ENCODE measurements at places on chromosomes 2 and 18.

GRCh38 chr2:236711440-236711839, 141.8 kb downstream of the ACKR3 start:
- DNase-seq: peak; percentile 70

DNA sequence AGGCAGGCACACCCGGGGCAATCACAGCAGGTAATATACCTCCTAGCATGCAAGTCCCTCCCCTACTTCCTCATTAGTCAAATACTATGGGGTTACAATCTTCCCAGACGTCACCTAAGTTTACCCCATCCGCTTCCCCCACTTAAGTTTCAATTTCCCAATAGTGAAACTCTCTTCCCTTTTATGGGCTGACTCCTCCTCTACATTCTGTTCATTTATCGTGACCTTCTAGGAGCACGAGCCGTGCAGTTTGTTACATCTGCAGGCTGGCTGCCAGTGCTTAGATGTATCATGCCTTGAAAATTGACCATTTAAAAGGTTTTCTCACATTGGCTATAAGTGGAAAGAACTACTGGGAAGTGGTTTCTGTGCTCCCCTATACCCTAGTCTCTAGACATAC, 1357.8 kb upstream of the CRIM1 start:
- no peak for DNase-seq

GRCh38 chr18:47174545-47175116, 1.5 kb downstream of the IER3IP1 start:
- DNase-seq: no peak

- no peak for DNase-seq
Measured at GRCh38 chr18:12703664-12704063, 822 bp downstream of the PSMG2 start.

DNA sequence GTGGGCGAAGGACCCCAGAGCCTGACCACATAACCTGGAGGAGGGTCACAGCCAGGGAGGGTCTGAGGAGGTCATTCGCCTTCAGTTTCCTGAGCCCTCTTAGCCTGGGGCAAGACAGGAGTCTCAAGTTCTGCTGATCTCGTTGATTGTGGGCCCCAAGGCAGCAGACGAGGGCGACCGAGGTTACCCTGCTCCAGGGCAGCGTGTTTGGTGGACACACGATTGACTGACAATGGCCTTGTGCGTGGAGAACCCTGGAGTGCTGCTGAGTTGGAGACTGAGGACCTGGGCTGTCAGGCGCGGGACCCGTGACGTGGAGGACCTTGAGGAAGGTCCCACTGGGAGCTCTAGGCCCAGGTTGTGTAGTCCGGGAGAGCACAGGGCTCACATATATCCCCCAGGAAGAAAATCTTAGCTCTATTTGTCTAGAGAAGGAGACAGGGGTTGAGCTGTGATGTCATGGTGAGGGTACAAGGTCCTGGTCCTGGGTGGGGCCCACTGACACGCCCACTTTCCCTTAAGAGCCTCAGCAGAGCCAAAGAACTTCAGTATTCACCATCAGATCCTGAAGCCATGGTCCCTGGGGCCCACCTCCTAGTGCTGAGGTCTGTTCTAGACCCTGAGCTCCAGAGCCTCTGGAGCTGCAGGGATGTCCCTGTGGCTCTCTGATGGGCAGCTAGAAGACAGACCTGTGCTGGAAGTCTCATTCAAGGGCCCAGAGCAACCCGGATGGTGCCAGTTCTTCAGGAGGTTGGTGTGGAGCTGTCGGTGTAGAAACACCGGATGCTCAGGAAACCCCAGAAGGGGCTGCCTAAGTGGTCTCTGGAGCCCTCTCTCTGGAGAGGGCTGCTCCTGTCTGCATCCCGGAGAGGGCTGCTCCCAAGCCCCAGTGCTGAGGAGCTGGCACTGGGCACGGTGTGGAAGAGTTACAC, 53.1 kb downstream of the DYSF start:
- DNase-seq: no peak

GRCh38 chr2:72147303-72147971, at the start of gene CYP26B1:
Gene CYP26B1 (minus strand): TSS chr2:72147862. CDS start chr2:72147834, 28 bp downstream.
- DNase-seq: no peak

DNA sequence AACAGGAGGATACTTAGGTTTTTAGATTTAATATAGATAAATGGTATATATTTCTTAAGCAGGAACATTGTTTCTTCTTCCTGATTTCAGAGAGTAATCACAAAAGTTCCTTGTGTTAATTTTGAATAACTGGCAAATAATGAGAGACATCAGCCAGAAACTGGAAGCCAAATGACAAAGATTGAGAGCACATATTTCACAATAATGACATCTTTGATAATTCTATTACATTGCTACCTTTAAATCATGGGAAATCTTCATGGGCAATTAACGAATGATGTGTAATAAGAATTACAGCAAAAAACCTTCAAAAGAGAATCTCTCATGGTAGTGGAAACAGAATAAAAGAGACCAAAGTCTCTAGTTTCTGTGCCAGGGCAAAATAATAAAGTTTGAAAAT, 215.1 kb downstream of the NUP35 start:
- no peak for DNase-seq

DNA sequence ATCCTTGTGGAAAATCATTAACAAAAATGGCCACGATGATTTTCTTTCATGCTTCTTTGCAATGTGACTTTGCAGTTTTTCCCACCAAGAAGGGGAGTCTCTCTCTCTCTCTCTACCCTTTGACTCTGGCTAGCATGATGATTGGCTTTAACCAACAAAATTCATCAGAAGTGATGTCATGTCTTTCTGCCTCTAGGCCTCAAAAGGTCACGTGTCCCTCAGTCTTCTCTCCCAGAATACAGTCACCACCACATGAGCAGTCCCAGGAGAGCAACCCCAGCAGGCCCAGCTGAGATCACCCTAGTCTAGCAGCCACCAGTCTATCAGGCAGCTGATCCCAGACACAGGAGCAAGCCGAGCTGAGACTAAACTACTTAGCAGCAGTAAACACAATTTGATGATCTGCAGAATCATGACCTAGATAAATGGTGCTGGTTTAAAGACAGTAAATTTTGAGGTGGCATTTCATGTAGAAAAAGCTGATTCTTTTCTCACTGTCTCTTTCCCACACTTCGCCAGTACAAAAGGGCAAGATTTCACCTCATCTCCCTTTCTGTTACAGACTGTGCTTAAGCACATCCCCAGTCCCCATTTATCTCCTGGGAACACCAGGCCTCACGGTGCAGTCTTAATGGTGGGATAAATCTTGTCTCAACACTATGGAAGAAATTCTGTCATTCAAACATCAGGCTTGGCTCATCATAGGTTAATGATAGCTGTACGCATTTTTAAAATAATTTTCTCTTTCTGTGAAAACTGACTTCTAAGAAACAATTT, 132.7 kb downstream of the SCG2 start:
- peak; percentile 97 for DNase-seq

DNA sequence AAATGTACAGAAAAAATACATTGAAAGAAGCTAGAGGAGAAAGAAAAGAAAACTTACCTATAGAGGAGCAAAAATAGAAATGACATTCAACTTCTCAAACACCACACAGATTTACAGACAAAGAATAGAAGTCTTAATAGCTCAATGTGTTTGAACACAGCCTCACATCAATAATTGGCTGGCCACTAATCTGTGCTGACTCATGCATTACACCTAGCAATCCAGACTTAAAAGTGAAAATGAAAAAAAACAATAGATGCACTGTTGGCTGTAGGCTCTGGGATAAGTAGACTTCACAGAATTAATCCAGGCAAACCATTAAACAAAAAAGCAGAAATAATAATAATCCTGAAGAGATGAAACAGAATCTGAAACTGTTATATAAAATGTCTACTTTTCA, 961.3 kb upstream of the CELF4 start:
- DNase-seq: no peak

DNA sequence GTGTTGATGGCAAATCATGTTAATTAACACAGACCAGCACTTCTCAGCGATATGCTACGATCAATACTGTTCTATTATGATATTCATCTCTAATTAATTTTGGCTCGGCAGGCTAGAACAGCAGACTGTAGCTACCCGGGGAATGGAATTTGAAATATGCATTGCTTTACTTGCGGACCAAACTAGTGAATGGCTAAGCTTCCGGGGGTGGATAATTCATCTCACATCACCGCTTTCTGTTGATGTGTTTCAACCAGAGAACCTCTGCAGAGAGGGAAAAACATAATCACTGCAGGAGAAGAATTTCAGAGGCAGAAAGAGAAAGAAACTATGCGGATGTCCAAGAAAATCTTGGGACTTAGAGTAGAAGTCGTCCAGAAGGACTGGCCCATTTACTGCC, 490.9 kb downstream of the STK39 start:
- no peak for DNase-seq

- no peak for DNase-seq
Measured at GRCh38 chr18:45227001-45227742, 388.1 kb upstream of the SLC14A2 start.

- no peak for DNase-seq
Measured at GRCh38 chr2:3527886-3528785, 8.8 kb upstream of the ADI1 start.

GRCh38 chr2:226738821-226739544, 60.6 kb downstream of the IRS1 start:
- no peak for DNase-seq

Data from RCC 7860 (cell line).